ENCODE measurements at places on chromosomes 3 and 15.

DNA sequence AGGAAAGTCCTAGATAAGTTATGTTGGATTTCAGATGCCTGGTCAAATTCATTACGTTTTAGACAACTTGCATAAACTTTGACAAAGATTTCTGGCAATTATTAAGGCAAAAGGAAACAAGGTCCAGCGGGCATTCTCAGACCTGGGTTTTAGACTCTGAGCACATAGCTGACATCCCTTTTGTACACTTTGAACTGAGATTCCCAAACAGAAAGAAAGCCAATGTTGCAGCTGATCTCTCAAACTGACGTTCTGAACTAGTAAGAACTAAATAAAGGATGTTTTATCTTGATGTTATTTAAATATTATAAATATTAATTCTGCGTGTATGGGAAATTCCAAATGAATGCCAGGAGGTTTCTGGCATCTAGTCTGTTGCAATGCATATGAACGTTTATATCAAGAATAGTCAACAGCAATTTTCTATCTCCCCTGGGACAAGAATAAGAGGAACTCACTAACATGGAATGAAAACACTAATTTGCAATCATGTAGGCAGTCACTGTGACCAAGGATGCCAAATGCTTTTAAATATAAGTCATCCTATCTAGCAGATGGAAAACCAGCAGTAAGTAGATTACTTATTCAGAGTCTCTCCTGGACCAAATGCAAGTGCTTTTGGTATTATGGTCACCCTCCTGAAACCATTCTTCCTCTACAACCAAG lies 202.1 kb downstream of the GREM1 start:
- DNase-seq = peak; percentile 90

- DNase-seq = no peak
These were observed 31.7 kb downstream of the TMEM212 start for GRCh38 chr3:171874879-171875278.

DNA sequence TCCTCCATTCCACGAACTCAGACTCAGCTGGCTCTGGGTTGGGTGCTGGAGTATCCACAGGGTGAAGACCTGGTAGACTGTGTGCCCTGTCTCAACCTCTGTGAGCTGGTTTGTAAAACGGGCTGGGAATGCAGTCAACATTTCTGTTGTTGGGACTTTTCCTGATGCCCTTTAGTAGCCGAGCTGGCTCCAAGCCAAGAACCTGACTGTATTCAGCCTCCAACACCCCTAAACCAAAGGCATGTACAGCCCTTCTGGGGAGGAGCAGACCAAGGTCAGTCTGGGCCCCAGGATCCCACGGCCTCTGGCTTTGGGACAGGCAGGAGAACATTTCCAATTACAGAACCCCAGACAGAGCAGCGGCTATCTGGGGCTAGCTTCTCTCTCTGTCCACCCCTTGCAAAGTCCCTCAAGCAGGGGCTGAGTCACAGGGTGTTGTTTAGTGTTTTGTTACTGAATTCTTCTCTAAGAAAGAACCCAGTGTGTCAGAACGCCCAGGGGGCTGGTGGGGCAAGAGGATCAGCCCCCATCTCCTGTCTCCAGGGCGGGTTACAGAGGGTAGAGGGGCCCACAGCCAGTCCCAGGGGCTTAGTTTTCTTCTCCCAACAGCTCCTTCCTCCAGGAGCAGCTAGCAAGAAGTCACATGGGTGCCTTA lies 56.8 kb upstream of the SLC6A6 start:
- DNase-seq = no peak

DNA sequence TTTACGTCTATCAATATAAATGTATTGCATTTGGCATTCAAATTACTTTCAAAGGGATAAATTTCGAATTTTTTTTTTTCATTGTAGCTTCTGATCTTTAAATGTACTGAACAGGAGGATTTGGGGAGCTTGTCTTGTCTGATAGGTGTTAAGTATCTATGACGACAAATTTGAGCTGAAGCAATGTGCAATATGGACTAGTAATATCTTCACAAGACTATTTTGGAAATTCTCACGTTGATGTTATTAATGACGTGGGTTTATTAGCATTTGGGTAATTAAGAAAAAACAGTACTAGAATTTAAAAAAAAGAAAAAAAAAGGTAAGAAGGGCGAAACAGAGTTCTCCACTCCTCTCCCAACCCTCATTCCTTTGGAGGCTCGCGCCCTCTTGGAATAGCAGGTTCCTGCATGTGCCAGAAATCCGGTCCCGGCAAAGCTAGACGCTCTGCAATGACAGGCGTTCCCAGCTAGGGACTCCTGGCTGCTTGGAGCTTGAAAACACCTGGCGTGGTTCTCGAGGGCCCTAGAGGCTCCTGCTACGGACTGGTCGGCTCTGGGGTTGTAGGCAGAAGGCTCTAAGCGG lies 648 bp upstream of the P2RY1 start:
- no peak for DNase-seq

DNA sequence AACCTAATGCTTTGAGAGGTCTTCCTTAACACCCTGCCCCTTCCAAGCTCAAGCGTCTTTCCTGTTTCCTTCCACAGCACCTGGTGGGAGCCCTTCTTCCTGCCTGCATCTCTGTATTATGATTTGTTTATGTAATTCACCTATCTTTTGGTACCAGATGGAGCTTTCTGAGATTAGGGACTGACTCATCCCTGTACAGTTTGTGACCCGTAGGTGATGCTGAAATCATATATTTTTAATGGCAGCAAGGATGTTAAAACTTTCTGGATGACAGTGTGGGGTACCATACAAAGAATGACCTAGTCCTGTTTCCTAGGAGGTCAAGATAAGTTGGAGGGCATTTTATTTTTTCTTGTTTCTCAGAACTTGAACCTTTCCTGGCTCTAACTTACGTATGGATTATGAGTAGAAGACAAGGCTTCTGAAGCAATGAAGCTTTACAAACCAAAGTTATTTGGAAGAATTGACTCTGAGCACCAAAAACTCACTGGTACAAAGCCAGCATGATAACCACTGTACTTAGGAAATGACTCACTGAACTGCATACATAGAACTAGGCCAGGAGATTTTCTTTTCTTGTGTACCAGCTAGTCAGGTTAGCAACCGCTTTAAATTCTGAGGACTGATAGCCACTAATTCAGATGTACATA lies 46.6 kb downstream of the HHLA2 start:
- DNase-seq = peak; percentile 48

DNA sequence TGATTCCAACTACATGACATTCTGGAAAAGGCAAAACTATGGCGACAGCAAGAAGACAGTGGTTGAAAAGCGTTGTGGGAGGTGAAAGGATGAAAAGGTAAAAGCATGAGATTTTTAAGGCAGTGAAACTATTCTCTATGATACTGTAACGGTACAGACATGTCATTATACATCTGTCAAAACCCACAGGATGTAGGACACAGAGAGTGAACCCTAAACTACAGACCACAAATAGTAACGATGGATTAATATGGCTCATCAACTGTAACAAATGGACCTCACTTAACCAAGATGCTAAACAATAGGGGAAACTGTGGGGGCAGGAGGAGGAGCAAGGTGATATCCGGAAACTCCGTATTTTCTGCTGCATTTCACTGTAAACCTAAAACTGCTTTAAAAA lies 39.1 kb downstream of the MYO9A start:
- DNase-seq = no peak

- DNase-seq = peak; percentile 43
These were observed 459.1 kb upstream of the MDFIC2 start for GRCh38 chr3:70771426-70772147.

- peak; percentile 54 for DNase-seq
These were observed 156.7 kb upstream of the TSC22D2 start for GRCh38 chr3:150251187-150252062.

GRCh38 chr3:39531665-39532064 lies 64.2 kb downstream of the MOBP start:
- DNase-seq = peak; percentile 66

GRCh38 chr15:65611888-65612615 lies 1.1 kb upstream of the INTS14 start:
- no peak for DNase-seq

DNA sequence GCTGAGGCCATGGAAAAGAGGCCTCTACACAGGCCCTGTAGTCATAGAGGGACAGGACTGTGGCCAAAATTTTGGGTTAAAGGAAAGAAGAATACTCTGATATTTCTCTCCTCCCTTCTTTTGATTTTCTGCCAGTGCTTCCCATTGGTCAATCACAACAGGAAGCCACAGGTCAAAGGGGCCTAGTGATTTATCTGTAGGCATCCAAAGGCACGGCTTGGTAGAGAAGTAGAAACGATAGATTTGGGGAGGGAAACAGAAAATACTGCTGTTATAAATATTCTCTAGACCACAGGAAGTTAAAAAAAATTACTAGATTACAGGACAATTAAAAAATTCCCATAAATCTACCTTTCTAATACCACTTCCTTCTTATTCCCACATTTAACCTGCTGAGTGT lies 1.7 kb upstream of the CCDC50 start:
- DNase-seq = no peak

- DNase-seq = peak; percentile 3
These were observed 36.9 kb upstream of the GOLGB1 start for GRCh38 chr3:121786485-121786884.

- no peak for DNase-seq
These were observed 220.1 kb downstream of the TUSC7 start for GRCh38 chr3:116929505-116930222.

GRCh38 chr3:147117631-147118030 lies 288.7 kb downstream of the ZIC4 start:
- no peak for DNase-seq

- DNase-seq = no peak
These were observed 14.6 kb downstream of the ANPEP start for GRCh38 chr15:89799918-89800498.

- DNase-seq = peak; percentile 79
These were observed 644 bp downstream of the ZNF609 start for GRCh38 chr15:64460724-64461720.

DNA sequence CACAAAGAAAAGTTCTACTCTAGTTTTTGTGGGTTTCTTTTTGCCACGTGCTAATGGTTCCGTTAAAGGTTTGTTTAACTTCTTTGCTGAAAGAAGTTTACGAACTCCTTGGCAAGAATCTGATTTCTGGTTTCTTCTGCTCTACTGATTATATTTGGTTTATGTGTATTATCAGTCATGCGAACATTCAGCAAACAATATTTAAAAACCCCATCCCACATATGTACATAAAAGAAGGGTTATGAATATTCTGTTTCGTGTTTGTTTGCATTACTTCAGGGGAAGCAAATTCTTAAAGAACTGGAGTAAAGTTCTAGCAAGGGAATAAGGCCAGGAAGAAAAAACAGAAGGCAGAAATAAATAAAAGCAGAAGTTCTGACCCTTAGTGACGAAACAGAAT lies 9.8 kb downstream of the LARS2 start:
- no peak for DNase-seq

- DNase-seq = no peak
These were observed 10.6 kb upstream of the RAD51 start for GRCh38 chr15:40684381-40684780.

DNA sequence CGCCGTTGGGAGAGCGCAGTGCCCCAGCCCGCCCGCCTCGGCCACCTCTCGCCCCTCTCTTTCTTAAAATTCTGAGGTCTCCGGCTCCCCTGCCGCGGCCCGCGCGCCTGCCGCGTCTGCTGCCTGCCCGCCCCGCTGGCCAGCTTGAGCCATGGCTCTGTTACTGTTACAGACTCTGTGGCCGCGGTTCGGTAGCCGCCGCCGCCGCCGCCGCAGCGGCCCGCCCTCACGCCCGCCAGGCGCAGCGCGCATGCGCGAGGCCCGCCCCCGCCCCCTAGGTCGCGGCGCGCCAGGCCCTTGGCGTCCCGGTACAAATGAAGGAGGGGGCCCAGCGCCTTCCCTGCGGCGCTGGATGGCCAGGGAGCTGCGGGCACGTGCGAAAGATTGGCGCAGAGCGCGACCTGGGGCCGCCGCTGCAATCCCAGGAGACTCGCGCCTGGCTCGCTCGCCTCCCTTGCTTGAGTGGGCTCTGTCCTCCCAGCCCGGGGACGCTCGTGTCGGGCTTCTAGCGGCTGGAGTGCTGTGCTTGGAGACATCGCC lies at the start of gene ONECUT1:
ONECUT1 (minus strand) TSS at position 168 of the 540 bp plus-strand sequence. CDS start 452 bp downstream, outside the sequence.
- DNase-seq = no peak

GRCh38 chr3:140443073-140443472 lies 234.8 kb upstream of the TRIM42 start:
- DNase-seq = no peak

- no peak for DNase-seq
These were observed 69.3 kb downstream of the PPM1L start for GRCh38 chr3:160825311-160825800.

DNA sequence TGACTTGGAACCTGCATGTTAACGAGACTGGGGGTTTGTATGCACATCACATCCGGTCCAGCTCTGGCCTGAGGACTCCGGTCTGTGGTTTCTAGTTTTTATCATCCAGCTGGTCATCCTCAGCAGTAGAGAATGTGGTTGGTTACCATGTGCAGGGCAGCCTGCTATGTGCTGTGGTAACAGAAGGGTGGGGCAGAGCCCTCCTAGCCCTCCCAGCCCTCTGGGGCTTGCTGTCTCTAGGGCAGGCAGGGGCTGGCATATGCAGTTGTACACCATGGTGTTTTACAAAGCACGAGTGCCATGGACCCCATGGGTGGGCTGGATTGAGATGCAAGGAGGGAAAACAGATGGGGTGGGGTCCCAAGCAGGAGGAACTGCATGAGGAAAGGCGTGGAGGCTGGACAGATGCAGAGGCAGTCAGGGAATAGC lies 70.2 kb downstream of the APBA2 start:
- DNase-seq = no peak

DNA sequence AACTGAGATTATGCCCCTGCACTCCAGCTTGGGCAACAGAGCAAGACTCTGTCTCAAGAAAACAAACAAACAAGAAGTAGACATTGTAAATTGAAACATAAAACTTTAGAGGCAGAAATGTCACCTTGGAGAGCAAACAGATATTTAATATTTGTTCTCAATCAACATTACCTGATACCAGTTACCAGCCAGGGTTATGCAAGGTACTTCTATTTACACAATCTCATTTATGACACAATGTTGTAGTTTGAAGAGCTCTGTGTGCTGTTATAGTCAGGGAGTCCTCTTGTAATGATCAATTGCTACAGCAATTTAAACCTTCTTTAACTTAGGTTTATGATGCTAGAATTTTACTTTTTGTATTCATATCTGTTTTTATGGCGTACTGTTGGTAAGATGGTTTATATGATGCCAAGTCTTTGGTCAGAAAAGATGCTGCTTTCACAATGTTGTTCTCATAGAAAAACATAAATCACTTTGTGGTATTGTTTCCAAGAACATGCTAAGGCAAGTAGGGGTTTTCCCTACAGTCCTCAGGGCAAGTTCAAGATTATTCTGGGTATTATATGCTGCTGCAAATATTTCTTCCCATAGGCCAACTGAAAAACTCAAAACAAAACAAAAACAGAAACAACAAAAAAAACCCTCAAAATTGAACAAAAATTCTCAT lies 173.5 kb downstream of the TNIK start:
- DNase-seq = no peak

GRCh38 chr3:194306109-194306686 lies 44.9 kb downstream of the CPN2 start:
- DNase-seq = no peak

DNA sequence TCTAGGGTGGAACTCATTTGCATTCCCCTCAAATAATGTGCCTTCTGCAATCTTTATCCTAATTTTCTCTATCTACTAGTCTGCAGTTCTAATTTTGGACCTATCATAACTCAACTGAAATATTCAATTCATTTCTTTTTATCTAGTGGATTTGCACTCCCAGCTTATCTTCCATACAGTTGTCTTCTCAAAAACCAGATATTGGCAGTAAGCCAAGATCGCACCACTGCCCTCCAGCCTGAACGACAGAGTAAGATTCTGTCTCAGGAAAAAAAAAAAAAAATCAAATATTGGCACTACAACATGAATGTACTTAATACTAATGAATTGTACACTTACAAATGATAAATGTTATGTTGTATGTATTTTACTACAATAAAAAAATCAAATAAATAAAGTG lies 18.0 kb upstream of the CHMP2B start:
- no peak for DNase-seq

Measured in stromal cell of bone marrow (primary cell).